HepG2 (cell line): ENCODE measurements at places on chromosomes 16 and 17. TPM values are rescaled to one million over a fixed set of nuclear protein-coding genes. Genes with fewer than 3 reads are reported as not detected.

The PIK3R5 gene
- not detected in 2 replicates for polyA plus RNA-seq

The SRSF2 gene
- 306 and 308 TPM in 2 replicates for polyA plus RNA-seq

- no peak for DNase-seq
- peaks cover 58% of the 10 kb centered on the region for H3K36me3 ChIP-seq
- no peak overlapping the region for H3K4me3 ChIP-seq
Measured at GRCh38 chr16:8904018-8904430, 21.9 kb downstream of the LITAFD start.

- no peaks in the 10 kb centered on the region for H3K36me3 ChIP-seq
- DNase-seq, result peak; percentile 84
- H3K4me1 ChIP-seq, result peaks cover 28% of the 10 kb centered on the region
- H3K27me3 ChIP-seq, result no peaks in the 10 kb centered on the region
- no peak overlapping the region for H3K4me3 ChIP-seq
Measured at GRCh38 chr16:52812678-52813556, 239.8 kb downstream of the CHD9NB start.

GRCh38 chr17:49018748-49019147, 21.6 kb downstream of the IGF2BP1 start:
- H3K27me3 ChIP-seq, result no peaks in the 10 kb centered on the region
- no peak overlapping the region for H3K4me3 ChIP-seq
- peaks cover 92% of the 10 kb centered on the region for H3K4me1 ChIP-seq
- H3K27ac ChIP-seq, result peak overlapping the region; percentile 15
- H3K36me3 ChIP-seq, result peaks cover 62% of the 10 kb centered on the region
- DNase-seq, result no peak

DNA sequence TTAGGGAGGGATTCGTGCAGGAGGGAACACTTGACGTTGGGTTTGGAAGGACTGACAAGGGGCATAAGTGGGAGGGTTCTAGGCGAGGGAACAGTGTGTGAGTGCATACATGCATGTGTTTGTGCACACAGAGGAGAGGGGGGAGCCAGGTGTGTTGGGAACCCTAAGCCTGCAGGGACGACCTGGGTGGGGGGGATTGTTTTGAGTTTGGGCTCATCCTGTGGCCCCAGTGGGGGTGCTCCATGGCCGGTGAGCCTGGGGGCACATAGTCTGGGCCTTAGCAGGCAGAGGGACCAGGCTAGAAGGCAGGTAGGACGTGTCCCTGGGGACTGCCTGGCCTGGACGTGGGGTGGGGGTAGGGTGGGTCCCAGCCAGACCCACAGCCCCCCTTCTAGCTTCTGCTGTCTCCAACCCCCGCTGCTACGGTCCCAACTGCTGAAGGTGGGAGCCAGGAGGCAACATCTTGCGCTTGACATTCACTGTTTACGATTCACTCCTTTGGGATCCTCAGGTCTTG, 11.9 kb upstream of the RASD1 start:
- DNase-seq, result no peak
- H3K27ac ChIP-seq, result no peak overlapping the region
- no peaks in the 10 kb centered on the region for H3K4me1 ChIP-seq
- no peak overlapping the region for H3K4me3 ChIP-seq

DNA sequence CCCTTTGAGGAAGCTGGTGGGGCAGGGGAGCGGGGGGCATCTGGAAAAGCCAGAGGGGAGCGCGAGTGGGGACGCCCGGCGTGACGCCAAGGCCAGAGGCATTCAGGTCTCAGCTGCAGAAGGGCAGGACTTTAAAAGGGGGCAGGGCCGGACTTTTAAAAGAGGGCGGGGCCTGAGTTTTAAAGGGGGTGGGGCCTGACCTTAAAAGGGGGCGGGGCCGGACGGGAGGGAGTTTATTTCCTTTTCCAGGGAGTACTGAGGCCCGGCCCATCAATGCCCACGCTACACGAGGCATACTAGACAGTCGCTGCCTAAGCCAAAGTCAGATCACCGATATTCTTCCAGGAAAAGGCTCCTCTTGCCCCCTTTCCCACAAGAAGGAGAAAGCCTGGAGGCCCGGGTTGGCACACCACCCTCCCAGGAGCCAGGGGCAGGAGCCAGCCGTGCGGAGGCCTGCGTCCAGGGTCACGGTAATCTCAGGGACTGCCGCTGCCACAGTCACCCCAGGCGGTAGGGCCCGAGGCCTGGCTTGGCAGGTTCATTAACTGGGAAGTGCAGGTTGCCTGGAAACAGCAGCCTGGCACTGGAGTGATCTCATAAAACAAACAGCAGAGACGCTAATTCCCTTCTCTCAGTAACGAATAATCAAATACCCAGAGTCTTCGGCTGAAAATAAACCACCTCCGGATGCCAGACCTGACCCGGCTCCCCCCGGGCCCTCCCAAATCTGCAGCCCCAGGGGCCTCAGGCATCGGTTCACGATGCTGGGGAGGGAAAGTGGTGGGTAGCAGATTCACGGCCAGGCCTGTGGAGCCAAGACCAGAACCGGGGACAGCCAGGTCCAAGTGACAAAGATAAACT, 90.7 kb downstream of the TIMM22 start:
- no peak for DNase-seq
- no peaks in the 10 kb centered on the region for H3K27me3 ChIP-seq
- no peak overlapping the region for H3K4me3 ChIP-seq
- no peaks in the 10 kb centered on the region for H3K4me1 ChIP-seq

GRCh38 chr16:4787068-4787467, 1.1 kb downstream of the SEPTIN12 start:
- no peak for DNase-seq
- H3K4me3 ChIP-seq, result no peak overlapping the region
- H3K27ac ChIP-seq, result no peak overlapping the region
- no peaks in the 10 kb centered on the region for H3K27me3 ChIP-seq

The C16orf54 gene
- not detected in 2 replicates for polyA plus RNA-seq

The TEX14 gene
- 0.03 and 0.04 TPM in 2 replicates for polyA plus RNA-seq

- no peak overlapping the region for H3K4me3 ChIP-seq
- H3K27ac ChIP-seq, result no peak overlapping the region
- peaks cover 25% of the 10 kb centered on the region for H3K36me3 ChIP-seq
- no peak for DNase-seq
Measured at GRCh38 chr16:84183572-84183875, 3.3 kb downstream of the TAF1C start.

DNA sequence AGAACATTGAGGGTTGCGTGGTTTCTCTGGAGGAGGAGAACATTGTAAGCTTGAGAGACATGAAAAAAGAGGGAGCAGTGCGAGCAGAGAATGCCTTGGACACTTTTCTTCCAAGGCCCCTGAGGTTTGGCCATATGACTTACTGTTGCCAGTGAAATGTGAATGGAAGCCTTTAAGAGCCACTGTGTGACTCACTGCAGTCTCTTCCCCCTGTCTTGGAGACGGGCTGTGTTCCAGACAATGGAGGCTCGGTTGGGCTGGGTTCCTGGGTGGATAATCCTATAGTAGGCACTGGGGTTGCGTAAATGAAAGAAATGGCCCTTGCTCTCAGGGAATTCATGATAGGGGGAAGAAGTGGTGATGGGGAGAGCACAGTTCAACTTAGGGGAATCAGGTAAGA, 75.5 kb downstream of the SHISA9 start:
- no peaks in the 10 kb centered on the region; the same call in 1 of the 2 replicates for H3K27me3 ChIP-seq
- H3K36me3 ChIP-seq, result no peaks in the 10 kb centered on the region
- H3K4me1 ChIP-seq, result no peaks in the 10 kb centered on the region

The SAMD14 gene
- polyA plus RNA-seq, result 0.22 TPM in 1 of 2 replicates, not detected in the other

The PLA2G10 gene
- not detected in 2 replicates for polyA plus RNA-seq

DNA sequence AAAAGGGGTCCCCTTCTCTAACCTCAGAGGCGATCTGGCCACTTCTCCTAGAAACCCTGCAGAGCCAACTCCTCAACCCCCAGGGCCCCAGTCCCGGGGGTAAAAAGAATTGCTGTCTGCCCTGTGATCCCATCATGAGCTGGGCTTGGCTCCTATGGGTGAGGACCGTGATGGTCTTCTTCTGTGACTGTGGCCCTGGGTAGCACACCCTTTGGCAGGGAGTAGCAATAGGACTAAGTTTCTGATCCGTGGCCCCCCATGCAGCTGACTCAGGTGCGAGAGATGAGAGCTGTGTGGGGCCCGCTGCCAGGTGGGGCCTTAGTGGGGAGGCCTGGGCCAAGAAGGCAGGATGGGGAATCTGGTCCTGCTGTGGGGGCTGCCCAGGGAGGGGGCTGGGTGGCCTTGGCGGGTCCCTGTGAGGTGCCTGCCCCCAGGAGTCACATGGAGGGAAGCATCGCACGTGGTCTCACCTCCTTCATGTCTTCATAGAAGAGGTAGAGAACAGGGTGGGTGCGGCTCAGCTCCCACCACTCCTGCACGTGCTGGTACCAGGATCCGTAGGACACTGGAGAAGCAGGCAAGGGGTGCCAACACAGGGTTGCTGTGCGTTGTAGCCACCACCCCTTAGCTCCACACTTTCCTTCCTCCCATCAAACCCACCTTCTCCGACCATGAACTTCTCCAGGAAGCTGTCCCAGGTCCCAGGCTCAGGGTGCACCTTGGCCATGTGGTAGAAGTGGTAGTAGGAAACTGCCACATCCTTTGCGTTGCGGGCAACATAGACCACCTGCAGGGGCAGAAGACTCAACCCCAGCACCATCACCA, 3.3 kb downstream of the SULT1A1 start:
- H3K4me3 ChIP-seq, result no peak overlapping the region
- H3K27me3 ChIP-seq, result no peaks in the 10 kb centered on the region
- DNase-seq, result no peak
- peaks cover 17% of the 10 kb centered on the region; the same call in 2 of the 3 replicates for H3K36me3 ChIP-seq
- peaks cover 43% of the 10 kb centered on the region for H3K4me1 ChIP-seq
- no peak overlapping the region for H3K27ac ChIP-seq

GRCh38 chr17:78599419-78599818, 22.2 kb upstream of the DNAH17 start:
- H3K27me3 ChIP-seq, result no peaks in the 10 kb centered on the region
- peaks cover 84% of the 10 kb centered on the region for H3K4me1 ChIP-seq
- no peak for DNase-seq
- no peak overlapping the region for H3K27ac ChIP-seq

The SOX9 gene
- polyA plus RNA-seq, result 16.1 and 18.5 TPM in 2 replicates

The COL1A1 gene
- 0.05 and 0.14 TPM in 2 replicates for polyA plus RNA-seq

GRCh38 chr16:17414421-17414820, 56.3 kb downstream of the XYLT1 start:
- H3K4me3 ChIP-seq, result no peak overlapping the region
- no peak for DNase-seq
- H3K36me3 ChIP-seq, result no peaks in the 10 kb centered on the region
- peaks cover 2% of the 10 kb centered on the region; the same call in 1 of the 2 replicates for H3K27me3 ChIP-seq
- H3K27ac ChIP-seq, result no peak overlapping the region
- H3K4me1 ChIP-seq, result no peaks in the 10 kb centered on the region

DNA sequence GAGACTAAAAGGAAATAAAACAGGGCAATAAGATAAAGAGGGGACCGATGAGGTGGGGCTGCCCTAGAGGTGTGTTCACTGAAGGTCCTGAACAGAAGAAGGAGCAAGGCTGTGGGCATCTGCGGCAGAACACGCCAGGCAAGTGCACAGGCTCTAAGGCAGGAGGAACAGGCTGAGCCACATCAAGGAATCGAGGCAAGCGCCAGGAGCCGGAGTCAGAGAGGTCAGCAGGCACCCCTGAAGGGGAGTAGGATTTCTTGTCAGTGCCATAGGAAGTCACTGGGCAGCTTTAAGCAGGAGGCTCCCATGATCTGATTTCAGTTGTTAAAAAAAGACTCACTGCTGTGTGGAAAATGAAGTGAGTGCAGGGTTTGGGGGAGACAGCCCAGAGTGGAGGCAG, 186.5 kb downstream of the KATNIP start:
- H3K4me3 ChIP-seq, result no peak overlapping the region
- no peak for DNase-seq
- H3K27me3 ChIP-seq, result no peaks in the 10 kb centered on the region
- no peak overlapping the region for H3K27ac ChIP-seq
- peaks cover 2% of the 10 kb centered on the region for H3K36me3 ChIP-seq
- H3K4me1 ChIP-seq, result no peaks in the 10 kb centered on the region

DNA sequence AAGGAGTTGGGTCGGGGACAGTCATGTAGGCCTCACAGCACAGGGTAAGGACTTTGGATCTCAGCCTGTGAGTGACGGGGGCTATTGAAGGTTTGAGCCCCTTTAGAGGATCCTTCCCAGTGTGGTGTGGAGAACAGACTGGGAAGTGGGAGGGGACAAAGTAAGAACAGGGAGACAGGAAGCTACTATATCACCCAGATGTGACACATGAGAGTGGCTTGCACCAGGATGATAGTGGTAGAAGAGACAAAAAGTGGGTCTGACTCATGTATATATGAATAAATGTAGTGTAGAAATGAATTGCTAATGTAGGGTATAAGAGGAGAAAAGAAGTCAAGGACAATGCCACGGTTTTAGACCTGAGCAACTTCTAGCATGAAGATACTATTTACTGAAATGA, 4.5 kb downstream of the NUP93 start:
- peaks cover 42% of the 10 kb centered on the region for H3K4me1 ChIP-seq
- no peak overlapping the region for H3K4me3 ChIP-seq
- H3K27ac ChIP-seq, result no peak overlapping the region
- no peaks in the 10 kb centered on the region; the same call in 1 of the 2 replicates for H3K36me3 ChIP-seq

The P2RX5 gene
- 1.0 and 1.7 TPM in 2 replicates for polyA plus RNA-seq

The PIK3R6 gene
- polyA plus RNA-seq, result not detected in 2 replicates

- H3K4me1 ChIP-seq, result peaks cover 15% of the 10 kb centered on the region
- H3K36me3 ChIP-seq, result no peaks in the 10 kb centered on the region
- DNase-seq, result no peak
- no peak overlapping the region for H3K4me3 ChIP-seq
Measured at GRCh38 chr16:52647588-52647987, 100.6 kb upstream of the TOX3 start.

DNA sequence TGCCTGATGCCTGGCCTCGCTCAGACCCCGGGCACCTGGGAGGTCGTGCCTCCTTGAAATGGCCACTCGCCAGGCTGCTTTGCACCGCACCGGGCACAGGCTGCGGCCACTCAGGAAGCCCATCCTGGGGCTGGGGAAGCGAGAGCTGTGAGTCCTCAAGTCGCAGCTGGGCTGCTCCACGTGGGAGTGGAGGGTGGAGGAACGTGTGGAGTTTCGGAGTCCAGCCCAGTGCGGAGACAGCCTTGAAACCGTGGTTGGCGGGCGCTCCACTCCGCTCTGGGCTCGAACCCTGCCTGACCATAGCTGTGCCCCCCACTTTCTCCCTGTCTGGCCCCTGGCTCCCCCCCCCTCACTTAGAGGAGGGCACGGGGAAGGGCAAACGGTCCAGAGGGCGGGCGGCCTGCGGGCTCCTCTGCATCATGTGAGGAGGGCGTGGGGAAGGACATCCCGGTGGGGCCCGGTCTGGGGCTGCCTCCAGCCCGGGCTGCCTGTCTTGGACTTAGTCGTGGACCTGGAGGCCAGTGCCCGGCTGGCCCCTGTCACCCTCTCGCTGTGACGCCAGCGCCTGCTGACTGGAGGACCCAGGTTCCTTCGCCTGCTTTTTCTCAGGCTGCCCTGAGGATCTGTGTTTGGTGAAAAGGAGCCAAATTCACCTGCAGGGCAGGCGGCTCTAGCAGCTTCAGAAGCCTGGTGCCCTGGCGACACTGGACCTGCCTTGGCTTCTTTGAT, 2.5 kb downstream of the UBE2I start:
- peak overlapping the region; percentile 91 for H3K4me3 ChIP-seq
- peaks cover 47% of the 10 kb centered on the region; the same call in 2 of the 3 replicates for H3K36me3 ChIP-seq
- H3K27ac ChIP-seq, result no peak overlapping the region

The CCDC78 gene
- polyA plus RNA-seq, result 1.5 and 1.7 TPM in 2 replicates
